ENCODE measurements at places on chromosomes 3 and 15. TPM values are rescaled to one million over a fixed set of nuclear protein-coding genes. Genes with fewer than 3 reads are reported as not detected.

SEC11A gene
- total RNA-seq, result 320 TPM

FEZF2 gene
- not detected for total RNA-seq

CHRM5 gene
- not detected for total RNA-seq

ARL14 gene
- not detected for total RNA-seq

DUOXA1 gene
- not detected for total RNA-seq

GMNC gene
- not detected for total RNA-seq

GUCA1C gene
- total RNA-seq, result not detected

GRCh38 chr3:59764171-59764570, 714.3 kb upstream of the CFAP20DC start:
- no peaks in the 10 kb centered on the region for H3K36me3 ChIP-seq
- no peaks in the 10 kb centered on the region for H3K27me3 ChIP-seq
- no peak overlapping the region for H3K27ac ChIP-seq
- H3K4me1 ChIP-seq, result peaks cover 25% of the 10 kb centered on the region
- no peak overlapping the region for H3K4me3 ChIP-seq

- DNase-seq, result no peak
- H3K36me3 ChIP-seq, result no peaks in the 10 kb centered on the region
- no peaks in the 10 kb centered on the region for H3K27me3 ChIP-seq
- no peak overlapping the region for H3K4me3 ChIP-seq
Observed at GRCh38 chr3:189300345-189300744, 128.6 kb downstream of the TPRG1 start.

DNA sequence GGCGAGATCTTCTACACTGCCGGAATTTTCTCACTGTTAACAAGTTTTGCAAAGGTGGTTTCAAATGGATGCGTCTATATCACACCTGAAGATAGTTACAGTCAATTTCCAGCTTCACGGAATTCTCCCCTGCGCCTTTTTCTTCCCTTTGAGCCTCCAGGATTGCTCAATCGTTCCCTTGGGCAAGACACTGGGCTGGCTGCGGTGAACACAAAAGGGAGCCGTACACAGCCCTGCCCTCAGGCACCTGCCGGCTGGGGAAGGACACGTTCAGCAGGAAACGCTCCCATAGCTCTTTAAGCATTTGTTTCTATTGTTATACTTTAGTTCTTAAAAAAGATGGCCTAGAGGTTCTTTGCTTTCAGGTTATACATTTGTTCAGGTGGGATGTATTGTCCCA, 85.7 kb downstream of the C3orf70 start:
- no peaks in the 10 kb centered on the region for H3K27me3 ChIP-seq
- H3K36me3 ChIP-seq, result no peaks in the 10 kb centered on the region
- no peak overlapping the region for H3K4me3 ChIP-seq

DNA sequence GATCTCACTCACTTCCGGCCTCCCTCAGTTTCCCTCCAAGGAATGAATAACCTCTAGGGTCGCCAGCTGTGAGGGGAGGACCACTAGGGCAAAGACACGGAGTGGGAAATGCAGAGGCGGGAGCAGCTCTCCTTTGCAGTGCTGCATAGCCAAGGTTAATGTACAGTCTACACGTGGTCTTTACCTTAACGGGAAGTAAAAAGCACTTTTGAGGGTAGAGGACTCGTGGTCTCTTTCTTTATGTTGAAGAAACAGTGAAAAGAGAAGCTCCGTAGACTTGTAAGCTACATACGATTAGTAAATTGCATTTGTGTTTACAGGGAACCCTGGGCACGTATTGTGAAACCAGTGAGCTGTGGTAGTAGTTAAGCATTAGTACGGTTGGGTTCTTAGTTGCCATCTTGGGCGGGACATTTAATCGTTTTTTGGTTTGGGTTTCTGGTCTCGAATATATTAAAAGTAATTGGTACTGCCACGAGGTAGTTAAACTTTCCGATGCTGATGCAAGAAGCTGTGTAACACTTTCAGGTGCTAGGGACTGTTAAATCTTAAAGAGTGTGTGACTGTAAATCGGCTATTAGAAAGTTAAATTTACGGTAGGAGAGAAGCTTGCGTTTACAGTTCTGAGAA, 828 bp downstream of the U2SURP start:
- peak; percentile 36 for DNase-seq
- H3K4me3 ChIP-seq, result peak overlapping the region; percentile 68
- H3K27ac ChIP-seq, result peak overlapping the region; percentile 82
- no peaks in the 10 kb centered on the region for H3K36me3 ChIP-seq
- H3K27me3 ChIP-seq, result no peaks in the 10 kb centered on the region

- no peak for DNase-seq
- no peak overlapping the region for H3K4me3 ChIP-seq
- no peaks in the 10 kb centered on the region for H3K27me3 ChIP-seq
- H3K36me3 ChIP-seq, result no peaks in the 10 kb centered on the region
- no peaks in the 10 kb centered on the region for H3K4me1 ChIP-seq
Observed at GRCh38 chr15:25891081-25891480, 28.0 kb upstream of the ATP10A start.

DNA sequence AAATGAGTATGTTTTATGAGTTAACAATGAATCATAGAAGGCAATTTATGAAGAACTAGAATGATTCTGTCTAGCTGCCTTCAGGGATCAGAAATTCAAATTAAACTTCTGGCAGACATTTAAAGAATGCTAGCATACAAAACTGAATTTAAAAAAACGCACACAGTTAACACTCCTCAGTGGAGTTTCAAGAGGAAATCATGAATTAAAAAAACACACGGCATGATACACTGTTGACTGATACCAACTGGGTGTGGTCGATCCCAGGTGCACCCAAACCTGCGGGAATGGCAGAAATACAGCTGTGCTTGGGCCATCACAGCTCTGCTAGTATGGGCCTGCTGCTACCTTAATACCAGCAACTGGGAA, 526.0 kb downstream of the FOXP1 start:
- H3K27ac ChIP-seq, result no peak overlapping the region
- no peak overlapping the region for H3K4me3 ChIP-seq
- no peaks in the 10 kb centered on the region for H3K27me3 ChIP-seq
- DNase-seq, result no peak
- peaks cover under 1% of the 10 kb centered on the region for H3K36me3 ChIP-seq
- peaks cover 46% of the 10 kb centered on the region for H3K4me1 ChIP-seq

DNA sequence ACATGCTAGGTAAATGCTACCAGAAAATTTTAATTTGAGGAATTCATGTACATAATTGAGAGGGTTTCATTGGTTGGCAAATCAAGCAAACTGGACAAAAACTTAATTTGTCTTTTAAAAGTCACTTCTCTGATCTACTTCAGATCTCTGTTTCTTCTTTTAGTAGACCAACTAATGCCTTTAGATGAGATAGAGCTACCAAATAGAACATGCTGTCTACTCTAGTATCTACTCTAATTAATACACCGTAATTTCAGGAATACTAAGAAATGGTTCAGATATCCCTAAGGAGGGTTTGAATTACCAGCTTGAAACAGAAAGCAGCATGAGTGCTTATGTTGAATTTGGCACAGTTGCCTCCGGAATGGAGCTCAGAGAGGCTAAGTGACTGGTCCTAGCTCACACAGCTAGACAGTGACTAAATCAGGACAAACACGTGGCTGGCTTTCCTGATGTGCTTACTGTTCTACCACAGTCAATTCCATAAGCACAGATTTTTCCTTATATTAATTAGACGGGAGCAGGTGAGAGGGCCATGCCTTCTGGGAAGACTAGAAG, 225.1 kb downstream of the ITPR1 start:
- H3K4me3 ChIP-seq, result no peak overlapping the region
- H3K4me1 ChIP-seq, result peaks cover 41% of the 10 kb centered on the region
- no peak overlapping the region for H3K27ac ChIP-seq
- no peaks in the 10 kb centered on the region for H3K36me3 ChIP-seq
- H3K27me3 ChIP-seq, result no peaks in the 10 kb centered on the region

DNA sequence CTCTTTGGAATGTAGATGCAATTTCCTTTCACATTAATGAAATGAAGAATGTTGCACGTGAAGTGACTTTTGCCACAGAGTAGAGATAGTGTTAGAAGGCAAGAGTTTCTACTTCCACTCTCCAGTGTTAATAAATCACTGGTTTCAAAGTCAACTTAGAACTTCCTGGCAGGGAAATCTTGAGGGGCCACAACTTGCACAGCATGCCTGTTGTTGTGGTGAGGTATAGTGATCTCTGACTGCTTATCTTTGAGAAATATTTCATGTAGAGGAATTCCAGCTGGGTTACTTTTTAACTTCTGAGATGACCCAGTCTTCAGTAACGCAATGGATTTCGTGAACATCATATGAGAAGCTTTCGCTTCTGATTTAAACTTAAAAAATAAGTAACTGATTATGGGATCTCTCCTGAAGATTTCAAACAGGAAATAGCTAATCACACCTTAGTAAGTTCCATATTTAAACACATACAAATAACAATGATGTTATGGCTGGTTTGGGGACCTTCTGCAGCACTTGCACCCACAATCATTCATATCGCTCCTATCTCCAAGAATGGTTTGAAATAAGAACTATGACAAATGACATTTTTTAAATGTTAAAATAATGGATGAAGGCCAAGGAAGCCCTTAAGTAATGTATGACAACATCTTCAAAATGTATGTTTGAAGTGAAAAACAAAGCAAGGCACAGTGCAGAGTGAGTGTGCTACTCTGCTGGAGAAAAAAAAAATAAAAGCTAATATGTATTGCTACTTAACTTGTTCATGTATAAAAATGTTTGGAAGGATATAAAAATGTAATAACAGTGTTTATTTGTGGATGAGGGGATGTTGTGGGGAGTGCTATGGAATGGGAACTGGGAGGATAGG, 726.5 kb upstream of the NECTIN3 start:
- no peaks in the 10 kb centered on the region for H3K27me3 ChIP-seq
- peaks cover 25% of the 10 kb centered on the region for H3K4me1 ChIP-seq
- DNase-seq, result no peak
- no peaks in the 10 kb centered on the region for H3K36me3 ChIP-seq

GRCh38 chr3:148950806-148951205, 40.5 kb upstream of the GYG1 start:
- H3K4me3 ChIP-seq, result no peak overlapping the region
- H3K4me1 ChIP-seq, result peaks cover 21% of the 10 kb centered on the region
- H3K27me3 ChIP-seq, result no peaks in the 10 kb centered on the region
- no peak overlapping the region for H3K27ac ChIP-seq
- DNase-seq, result no peak
- H3K36me3 ChIP-seq, result no peaks in the 10 kb centered on the region

DNA sequence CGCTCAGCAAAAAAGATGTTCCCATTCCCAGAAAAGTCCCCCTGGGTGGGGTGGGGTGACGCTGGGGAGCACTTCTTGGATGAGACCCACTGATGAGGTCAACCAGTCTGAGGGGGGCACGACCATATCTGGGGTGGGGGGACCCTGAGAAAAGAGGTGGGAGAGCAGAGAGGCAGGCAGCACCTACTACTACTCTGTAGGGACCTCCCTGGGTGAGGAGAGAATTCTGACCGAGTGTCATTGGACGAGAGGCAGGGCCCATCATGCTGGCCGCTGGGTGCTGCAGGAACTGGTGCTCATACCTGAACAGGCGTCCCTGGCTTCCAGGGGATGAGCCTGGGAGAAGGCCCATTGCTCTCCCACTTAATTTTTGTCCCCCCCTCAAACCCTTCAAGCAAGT, 158.8 kb downstream of the KLF13 start:
- no peak overlapping the region for H3K4me3 ChIP-seq
- no peak overlapping the region for H3K27ac ChIP-seq
- no peaks in the 10 kb centered on the region for H3K36me3 ChIP-seq
- peaks cover 14% of the 10 kb centered on the region for H3K27me3 ChIP-seq
- DNase-seq, result no peak

GRCh38 chr3:149620291-149621020, 37.4 kb downstream of the WWTR1 start:
- H3K27me3 ChIP-seq, result no peaks in the 10 kb centered on the region
- peaks cover 6% of the 10 kb centered on the region for H3K36me3 ChIP-seq
- peak overlapping the region; percentile 91 for H3K27ac ChIP-seq
- DNase-seq, result peak; percentile 81
- H3K4me1 ChIP-seq, result peaks cover 83% of the 10 kb centered on the region

- H3K36me3 ChIP-seq, result no peaks in the 10 kb centered on the region
- no peaks in the 10 kb centered on the region for H3K27me3 ChIP-seq
- peak overlapping the region; percentile 93 for H3K27ac ChIP-seq
- no peak for DNase-seq
- peaks cover 40% of the 10 kb centered on the region for H3K4me1 ChIP-seq
Observed at GRCh38 chr15:100687582-100688141, 85.3 kb downstream of the ASB7 start.

DNA sequence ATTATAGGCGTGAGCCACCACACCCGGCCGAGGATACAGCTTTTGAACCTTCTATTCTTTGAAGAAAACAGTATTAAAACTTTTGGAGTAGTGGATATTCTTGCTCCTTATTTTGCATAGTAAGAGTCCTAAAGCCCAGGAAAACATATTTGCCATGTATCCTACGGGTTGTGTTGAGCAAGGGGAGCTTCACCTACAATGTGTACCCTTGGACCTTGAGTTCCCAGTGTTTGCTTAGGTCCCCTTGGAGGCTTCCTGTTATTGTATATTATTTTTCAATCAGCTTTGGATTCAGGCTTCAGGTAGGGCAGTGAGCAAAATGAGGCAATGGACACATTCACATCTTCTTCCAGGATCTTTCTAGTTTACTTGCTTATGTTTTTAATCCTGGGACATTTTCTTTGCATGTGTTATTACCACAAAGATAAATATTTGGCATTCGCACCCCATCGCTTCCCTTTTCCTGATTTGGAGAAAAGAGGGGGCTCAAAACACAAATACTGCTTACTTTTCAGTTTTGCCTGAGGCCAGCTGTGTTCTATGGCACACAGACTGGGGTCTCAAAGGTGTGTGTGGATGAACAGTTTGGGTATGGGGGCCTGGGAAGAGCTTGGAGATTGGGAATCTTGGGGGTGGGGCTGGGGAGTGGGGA, 88.7 kb downstream of the FNDC3B start:
- no peak overlapping the region for H3K27ac ChIP-seq
- H3K4me3 ChIP-seq, result no peak overlapping the region
- H3K27me3 ChIP-seq, result no peaks in the 10 kb centered on the region
- H3K36me3 ChIP-seq, result peaks cover 51% of the 10 kb centered on the region
- H3K4me1 ChIP-seq, result peaks cover 49% of the 10 kb centered on the region

DNA sequence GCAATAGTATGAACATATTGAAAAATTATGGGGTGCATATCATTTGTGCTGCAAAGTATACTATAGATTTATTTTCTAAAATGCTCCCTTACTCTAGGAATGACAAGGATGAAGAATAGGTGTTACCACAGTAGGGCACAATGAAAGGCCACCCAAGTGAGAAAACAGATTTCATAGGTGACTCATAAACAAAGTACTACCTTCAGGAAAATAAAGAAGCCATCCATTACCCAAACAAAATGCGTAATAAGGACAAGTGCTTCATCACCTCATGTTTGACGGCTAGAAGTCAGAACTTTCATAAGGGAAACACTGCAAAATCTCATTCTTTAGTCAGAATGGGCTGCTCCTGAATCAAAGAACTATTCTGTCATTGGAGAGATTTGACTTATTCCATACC, 116.6 kb downstream of the MFSD1 start:
- H3K4me3 ChIP-seq, result no peak overlapping the region
- DNase-seq, result no peak
- H3K36me3 ChIP-seq, result no peaks in the 10 kb centered on the region

- H3K27ac ChIP-seq, result no peak overlapping the region
- H3K4me3 ChIP-seq, result peak overlapping the region; percentile 82
- H3K36me3 ChIP-seq, result no peaks in the 10 kb centered on the region
- DNase-seq, result peak; percentile 59
- no peaks in the 10 kb centered on the region for H3K27me3 ChIP-seq
Observed at GRCh38 chr3:20040548-20041196, 426 bp downstream of the KAT2B start.

- no peak for DNase-seq
- no peaks in the 10 kb centered on the region for H3K36me3 ChIP-seq
- peaks cover under 1% of the 10 kb centered on the region for H3K4me1 ChIP-seq
- H3K27ac ChIP-seq, result no peak overlapping the region
Observed at GRCh38 chr15:99257107-99257750, 5.9 kb downstream of the LRRC28 start.

GRCh38 chr15:81108427-81108826, 25.6 kb upstream of the CFAP161 start:
- peaks cover 3% of the 10 kb centered on the region for H3K27me3 ChIP-seq
- no peak overlapping the region for H3K27ac ChIP-seq
- no peak for DNase-seq
